ENCODE measurements at places on chromosomes 7 and 10.

GRCh38 chr7:130683026-130683425 lies 3.3 kb downstream of the TSGA13 start:
- DNase-seq: no peak

- DNase-seq: no peak
Observed at GRCh38 chr7:3028758-3029093, 14.9 kb downstream of the CARD11 start.

GRCh38 chr10:58384544-58384998 lies 639 bp upstream of the TFAM start:
- no peak for DNase-seq

DNA sequence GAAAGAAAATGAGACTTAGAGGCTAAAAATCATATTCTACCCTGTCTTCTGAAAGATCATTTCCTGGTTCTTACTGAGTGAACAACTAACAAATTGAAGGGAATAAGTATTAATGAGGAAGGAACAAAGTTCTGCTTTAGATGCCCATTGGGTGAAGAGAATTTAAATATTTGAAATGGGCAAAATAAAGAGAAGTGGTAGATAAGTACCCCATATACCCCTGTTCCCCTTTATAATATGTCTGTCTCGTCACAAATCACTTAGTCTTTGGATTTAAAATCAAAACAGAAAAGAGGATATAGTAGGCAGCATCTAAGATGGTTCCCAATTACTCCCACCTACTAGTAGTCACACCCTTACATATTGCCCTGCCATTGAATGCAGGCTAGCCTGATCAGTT lies 13.2 kb downstream of the TES start:
- DNase-seq: no peak

GRCh38 chr10:60434418-60435046 lies 44.9 kb upstream of the ANK3 start:
- DNase-seq: no peak

DNA sequence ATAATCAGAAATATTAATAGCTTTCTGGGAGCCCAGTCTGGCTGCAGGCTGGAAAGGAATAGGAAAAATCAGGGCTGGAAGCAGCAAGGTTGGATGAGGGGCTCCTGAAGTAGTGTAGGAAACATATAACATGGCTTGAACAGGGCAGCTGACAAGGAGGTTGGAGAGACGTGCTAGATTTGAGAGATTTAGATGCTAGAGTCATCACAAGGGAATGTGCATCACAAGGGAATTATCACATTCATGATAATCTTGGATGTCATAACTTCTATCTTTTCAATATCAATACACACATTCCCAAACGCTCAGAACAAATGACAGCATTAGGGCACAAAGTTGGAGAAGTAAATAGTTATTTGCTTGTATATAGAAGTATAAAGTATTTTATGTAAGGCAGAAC lies 120.9 kb upstream of the EGFR start:
- DNase-seq: no peak

DNA sequence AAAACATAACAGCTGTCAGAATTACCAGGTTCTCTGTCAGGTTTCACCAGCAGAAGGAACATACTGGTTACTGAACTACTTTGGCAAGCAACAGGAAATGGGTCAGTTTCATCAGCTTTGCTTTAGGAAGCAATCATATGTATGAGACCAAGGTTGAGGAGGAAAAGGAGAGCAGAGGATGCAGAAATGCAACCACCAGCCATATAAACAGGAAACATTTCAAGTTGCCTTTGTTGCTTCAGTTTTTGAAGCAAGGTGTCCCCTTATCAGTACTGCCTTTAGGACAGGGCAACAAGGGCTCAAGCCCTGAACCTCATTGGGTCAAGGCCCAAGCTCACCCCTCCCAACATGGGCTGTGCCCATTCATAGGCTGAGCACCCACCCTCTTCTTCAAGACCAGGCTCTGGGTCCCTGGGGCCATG lies 10.2 kb downstream of the HIPK2 start:
- DNase-seq: no peak

DNA sequence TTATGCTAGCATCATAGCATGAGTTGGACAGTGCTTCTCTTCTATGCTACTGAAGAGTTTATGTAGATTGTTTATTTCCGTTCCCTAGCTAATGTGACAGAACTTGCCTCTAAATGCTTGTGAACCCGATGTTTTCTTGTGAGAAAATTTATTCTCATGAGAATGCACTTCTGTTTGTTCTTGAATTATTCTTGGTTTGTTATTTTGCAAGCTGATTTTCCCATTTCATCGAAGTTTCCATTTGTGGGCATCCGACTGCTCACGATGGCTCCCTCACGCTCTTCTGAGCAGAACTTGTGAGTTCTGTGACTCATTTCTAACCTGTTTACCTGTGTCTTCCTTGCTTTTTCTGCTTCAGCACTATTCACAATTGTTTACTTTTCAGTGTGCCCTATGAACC lies 59.9 kb downstream of the WDFY4 start:
- no peak for DNase-seq

GRCh38 chr7:19145434-19146115 lies 354 bp upstream of the FERD3L start:
- DNase-seq: no peak

DNA sequence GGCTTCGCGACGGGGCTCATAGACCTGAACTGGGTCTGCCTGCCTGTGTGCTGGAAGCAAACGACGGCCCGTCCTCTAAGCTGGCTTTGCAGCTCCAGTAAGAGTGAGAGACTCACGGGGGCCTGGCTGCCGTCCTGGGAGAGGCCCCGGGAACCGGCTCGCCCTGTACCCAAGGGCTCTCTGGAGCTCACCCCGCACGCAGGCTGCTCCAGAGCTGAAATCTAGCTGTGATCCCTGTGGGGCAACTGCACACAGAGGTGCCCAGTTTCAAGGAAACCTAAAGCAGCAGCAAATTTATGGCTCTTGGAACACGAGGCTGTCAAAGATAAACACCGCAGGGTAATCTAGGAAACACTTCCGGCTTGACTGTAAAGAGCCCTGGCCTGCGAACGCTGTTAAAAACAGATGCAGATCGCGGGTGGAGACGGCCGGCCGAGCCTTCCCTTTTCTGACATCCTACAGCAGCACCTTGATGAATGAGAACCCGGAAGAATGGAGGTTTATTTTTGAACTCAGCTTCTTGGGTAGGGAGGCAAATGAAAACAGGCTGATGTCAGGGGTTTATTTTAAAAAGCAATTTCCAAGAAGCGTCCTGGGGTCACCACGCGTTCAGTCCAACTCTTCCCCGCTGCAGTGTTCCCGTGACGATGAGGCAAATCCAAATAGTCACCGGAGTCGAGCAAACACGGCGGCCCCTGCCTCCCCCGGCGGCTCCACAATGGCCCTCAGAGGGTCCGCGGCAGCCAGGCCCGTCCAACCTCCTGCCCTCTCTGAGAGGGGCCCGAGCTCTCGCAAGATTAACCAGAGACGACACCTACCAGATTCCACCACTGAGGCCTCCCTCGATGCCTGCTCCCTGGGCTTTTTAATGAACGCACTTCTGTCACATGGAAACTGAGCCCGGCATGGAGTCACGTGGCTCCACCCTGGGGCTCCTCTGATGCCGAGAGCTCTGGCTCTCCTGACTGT lies 29.6 kb downstream of the AMZ1 start:
- DNase-seq: peak; percentile 74

- DNase-seq: no peak
Observed at GRCh38 chr10:132520177-132520811, 17.3 kb upstream of the INPP5A start.

DNA sequence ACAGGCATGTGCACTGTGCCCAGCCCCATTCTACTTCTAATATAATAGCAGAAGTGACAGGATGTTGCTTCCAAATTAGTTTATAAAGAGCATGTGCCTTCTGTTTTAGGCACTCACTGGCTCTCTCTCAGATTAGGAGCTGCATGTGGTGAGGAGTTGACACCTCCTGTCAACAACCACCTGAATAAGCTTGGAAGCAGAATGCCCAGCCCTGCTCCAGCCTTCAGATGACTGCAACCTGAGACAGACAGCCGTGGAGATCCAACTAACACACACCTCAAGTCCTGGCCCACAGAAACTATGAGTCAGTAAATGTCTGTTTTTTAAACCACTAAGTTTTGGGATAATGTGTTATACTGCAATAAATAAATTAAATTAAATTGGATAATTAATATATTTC lies 54.5 kb downstream of the PARD3 start:
- no peak for DNase-seq

GRCh38 chr10:98831391-98831790 lies 384.7 kb upstream of the HPS1 start:
- DNase-seq: no peak

DNA sequence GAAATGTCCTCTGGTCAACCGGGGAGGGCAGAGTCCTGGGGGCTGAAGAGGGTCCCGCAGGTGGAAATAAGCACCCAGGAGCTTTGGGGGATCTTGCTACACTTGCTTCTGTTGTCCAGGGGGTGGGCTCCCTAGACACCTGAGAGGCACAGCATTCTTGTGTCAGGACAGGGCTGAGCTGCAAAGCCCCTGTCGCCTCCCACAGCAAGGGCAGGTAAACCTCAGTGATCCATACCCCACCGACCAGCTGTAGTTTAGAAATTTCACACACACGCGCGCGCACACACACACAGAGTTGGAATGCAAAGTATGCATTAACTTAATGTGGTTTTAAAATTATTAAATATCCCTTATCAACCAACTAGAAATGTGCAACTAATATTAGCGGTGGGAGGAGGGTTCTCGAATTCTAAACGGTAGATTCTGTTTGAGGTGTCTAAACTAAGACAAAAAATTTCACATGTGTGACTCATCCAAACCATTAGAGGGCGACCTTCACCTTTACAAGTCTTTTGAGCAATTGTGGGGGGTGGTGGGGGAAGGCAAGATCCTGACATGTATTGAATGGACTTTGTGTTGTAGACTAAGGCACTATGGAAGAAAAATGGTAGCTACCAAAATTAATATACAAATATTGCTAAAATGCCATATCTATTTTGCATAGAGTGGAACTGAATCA lies 34.3 kb upstream of the PTF1A start:
- DNase-seq: peak; percentile 13

DNA sequence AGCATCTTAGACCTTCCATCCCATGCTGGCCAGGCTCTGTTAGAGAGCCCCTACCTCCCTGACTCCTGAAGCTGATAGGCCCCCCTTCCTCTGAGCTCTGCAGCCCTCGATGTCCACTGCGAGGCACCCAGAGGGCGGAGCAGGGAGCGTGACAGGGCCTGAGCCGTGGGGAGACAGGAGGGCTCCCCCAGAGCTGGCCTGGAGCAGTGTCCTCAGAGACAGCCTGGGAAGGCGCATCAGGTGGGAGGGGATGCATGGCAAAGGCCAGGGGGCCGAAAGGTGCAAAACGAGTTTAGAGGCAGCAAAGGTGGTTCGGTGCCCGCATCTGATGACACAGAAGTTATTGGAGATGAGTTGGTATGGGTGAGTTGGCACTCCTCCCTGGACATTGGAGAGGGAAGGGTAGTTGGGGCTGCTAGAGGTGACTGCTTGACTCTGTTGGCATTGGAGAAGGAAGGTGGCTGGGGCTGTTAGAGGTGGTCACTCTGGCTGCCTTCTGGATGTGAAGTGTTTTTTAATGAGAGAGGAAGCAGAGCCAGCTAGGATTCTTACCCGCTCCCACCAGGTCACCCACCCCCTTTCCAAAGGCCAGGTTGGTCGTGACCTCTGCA lies 53.1 kb downstream of the PRF1 start:
- DNase-seq: no peak

GRCh38 chr10:1360011-1360557 lies 303.9 kb downstream of the WDR37 start:
- DNase-seq: no peak

DNA sequence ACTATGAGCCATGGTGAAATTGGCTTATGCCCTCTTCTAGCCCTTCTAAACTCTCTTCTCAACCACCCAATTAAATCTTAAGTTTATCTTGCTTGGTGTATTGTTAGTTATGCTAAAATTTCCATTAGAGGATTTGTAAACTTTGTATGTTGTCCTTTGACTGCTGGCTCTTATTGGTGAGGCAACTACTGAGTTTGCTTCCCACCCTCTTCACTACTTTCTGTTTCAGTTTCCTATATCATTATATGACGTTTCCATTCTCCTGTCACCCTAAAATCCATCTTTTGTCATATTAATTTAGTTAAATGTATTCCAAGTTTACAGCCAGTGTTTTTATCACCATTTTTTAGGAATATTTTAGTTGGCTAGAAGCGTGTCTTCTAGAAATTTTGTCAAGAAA lies 80.9 kb upstream of the VWC2 start:
- DNase-seq: no peak

DNA sequence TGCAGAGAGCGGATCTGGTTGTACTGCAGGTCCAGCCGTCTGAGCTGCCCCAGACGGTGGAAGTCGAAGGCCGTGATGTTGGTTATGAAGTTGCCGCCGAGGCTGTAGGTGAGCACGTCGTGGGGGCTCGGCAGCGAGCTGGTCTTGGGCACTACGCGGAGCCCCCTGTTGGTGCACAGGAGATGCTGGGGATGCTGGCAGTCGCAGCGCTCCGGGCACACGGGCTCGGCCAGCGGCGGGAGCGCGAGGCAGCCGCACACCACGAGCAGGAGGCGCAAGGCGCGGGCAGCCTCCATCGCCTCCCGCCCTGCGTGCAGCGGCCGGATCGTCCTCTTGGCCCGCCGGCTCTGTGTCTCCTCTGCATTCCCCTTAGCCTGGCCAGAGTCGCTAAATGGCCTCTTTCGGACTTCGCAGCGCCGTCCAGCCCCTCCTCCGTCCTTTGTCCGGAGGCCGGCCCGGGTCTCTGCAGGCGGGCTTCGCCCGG lies 337 bp downstream of the TRIL start:
- no peak for DNase-seq

DNA sequence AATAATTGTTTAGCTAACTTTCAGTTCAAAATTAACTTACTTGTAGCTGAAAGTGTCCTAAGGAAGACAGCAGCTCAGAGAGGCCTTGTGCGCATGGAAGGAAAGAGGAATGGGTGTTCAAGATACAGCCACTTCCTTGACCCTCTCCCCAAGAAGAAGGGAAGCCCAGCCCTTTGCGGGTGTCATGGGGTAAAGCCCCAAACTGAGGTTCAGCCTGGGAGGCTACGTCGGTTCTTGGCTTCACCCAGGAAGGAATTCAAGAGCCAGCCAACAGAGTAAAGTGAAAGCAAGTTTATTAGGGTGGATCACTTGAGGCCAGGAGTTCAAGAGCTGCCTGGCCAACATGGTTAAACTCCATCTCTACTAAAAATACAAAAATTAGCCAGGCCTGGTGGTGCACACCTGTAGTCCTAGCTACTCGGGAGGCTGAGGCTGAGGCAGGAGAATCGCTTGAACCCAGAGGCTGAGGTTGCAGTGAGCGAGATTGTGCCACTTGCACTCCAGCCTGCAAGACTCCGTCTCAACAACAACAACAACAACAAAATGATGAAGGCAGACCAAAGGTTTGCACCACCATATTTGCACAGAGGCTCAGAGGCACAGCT lies 15.9 kb downstream of the GPRIN2 start:
- DNase-seq: no peak

GRCh38 chr7:28104811-28105210 lies 75.8 kb downstream of the JAZF1 start:
- no peak for DNase-seq

- no peak for DNase-seq
Observed at GRCh38 chr7:158789842-158790241, 39.5 kb downstream of the ESYT2 start.
